ENCODE measurements at places on chromosomes 5 and 9.

DNA sequence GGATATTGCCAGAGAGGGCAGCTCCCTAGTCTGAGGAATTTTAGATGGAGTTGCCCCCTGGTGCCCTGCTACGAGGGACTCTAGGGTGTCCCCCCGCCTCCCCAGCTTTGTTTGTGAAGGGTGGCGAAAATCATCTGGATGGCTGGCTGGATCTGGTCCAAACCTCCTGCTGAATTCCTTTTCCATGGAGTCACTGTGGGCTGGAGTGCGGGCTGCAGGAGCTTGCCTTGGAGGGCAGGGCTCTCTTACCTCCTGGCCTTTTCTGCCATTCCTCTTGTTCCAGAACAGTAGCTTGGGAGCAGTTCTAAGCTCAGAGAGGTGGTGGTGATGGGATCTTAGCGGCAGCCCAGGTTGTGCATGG is 2.1 kb downstream of the SYNPO start:
- no peak for DNase-seq

DNA sequence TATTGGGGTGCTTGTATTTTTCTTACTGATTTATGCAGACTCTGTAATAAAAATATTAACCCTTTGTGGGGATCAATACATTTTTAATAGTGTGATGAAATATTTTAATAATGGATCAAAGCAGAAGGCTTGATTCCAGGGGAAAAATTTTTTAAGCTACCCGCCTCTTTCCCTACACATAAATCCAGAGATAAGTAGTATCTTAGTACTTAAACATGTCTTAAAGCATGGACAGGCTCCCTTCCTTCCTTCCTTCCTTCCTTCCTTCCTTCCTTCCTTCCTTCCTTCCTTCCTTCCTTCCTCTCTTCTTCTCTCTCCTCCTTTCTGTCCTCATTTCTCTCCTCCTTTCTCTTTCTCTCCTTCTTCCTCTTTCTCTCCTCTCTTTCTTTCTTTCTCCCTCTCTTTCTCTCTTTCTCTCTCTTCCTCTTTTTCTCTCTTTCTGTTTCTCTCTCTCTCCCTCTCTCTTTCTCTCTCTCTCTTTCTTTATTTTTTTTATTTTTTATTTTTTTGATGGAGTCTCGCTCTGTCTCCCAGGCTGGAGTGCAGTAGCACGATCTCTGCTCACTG is 78.0 kb upstream of the SPRY4 start:
- DNase-seq = no peak

DNA sequence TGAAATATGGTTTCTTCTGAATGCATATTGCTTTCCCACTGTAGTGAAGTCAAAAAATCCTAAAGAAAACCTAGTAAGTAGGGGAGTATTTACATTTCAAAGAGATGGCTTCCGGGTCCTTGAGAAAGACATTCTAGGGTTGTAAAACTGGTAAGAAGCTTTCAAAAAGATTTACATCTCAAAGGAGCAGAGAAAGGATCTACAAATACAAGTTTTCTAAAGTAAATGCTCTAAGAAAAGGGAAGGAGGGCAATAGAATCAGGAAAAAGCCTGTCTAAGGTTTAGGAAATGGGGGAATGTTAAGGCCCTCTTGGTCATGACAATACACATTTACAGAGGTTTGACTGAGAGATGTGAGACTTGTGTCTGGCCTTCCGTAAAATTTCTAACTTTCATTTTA is 16.7 kb upstream of the TRPC7 start:
- DNase-seq = no peak

DNA sequence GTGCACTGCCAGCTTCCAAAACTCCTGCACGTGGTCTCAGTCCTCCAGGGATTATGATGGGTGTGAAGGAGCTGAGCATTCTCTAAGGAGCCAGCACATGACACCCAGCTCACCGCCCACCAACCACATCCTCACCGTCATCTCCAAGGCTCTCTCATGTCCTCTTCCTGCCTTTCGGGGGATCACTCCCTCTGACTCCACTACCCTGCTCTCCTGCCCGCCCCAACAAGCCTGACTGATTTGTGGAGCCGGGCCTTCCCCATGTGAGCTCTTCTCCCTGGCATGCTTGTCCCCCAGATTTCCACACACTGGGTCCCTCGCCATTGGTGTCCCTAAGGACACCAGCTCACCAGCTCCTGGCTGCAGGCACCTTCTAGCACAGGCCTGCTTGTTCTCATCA is 1.9 kb downstream of the ABO start:
- DNase-seq = no peak

- DNase-seq = no peak
Measured at GRCh38 chr5:135822959-135823358, 11.5 kb upstream of the SLC25A48 start.

DNA sequence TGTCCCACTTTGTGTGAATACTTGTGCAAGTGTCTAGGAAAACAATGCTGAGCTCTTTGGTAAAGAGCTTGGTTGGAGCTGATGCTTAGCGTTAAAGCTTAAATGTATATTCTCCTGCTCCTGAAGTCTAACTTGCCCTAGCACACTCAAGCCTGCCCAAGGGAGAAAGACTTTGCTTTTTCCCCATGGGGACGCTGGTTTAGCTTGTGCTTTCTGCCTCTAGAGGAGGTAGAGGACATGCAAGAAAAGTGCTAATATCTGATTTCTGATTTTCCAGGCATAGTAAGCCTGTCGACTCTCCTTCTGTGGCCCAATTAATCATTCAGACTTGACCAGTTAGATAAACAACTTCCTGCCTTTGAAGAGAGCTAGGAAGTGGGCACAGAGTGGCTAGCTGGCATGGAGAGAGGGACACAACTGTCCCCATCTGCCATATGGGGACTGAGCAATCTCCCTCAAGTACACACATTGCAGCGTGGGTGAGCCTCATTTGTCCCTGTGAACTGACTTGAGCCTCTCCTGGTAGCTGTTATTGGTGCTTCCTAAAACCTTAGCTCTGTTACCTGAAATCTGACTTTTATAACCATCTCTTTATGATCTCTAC is 348.4 kb downstream of the BRINP1 start:
- DNase-seq = no peak

DNA sequence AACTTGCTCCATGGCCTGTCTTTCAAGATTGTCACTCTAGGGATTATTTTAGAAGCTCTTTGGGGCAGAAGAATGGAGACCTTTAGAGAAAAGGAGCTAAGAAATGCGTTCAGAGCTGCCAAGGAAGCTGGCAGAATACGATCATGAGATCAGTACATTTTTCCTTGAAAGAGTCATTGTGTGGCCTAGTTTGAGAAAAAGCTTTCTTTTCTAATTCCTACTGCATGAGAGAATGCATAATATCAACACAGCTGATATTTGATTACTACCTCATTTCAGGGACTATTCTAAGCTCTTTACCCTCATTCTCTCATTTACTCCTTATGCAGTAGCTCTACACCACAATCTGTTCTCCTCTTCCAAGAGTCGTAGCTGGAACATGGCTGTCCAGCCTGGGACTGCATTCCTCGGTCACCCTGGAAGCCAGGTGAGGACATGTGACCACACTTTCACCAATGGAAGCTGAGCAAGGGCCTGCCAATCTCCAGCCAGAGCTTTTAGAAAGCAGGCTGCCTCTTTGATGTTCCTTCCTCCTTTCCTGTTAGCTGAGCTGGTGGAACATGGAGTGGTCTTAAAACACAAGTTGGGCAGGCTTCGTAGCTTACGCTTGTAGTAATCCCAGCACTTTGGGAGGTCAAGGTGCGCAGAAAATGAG is 99.3 kb upstream of the LHFPL2 start:
- DNase-seq = no peak

DNA sequence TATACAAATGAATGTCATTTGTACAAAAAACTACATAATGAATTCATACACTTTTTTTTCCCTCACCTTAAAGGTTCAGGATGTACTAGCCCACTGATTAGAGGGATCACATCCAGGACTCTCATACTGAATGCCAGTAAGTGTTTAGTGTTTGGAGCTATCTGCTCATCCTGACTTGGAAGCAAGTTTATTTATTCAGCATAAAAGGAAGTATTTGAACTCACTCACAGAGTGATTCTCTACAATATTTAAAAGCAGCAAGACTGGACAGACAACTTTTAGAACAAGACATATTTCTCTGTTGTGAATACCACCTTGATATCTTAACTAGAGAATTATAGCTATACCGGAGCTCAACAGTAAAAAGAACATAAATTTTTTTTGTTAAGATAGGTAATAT is 14.8 kb upstream of the IQGAP2 start:
- DNase-seq = no peak

GRCh38 chr5:2740876-2741555 is 10.5 kb downstream of the IRX2 start:
- no peak for DNase-seq

DNA sequence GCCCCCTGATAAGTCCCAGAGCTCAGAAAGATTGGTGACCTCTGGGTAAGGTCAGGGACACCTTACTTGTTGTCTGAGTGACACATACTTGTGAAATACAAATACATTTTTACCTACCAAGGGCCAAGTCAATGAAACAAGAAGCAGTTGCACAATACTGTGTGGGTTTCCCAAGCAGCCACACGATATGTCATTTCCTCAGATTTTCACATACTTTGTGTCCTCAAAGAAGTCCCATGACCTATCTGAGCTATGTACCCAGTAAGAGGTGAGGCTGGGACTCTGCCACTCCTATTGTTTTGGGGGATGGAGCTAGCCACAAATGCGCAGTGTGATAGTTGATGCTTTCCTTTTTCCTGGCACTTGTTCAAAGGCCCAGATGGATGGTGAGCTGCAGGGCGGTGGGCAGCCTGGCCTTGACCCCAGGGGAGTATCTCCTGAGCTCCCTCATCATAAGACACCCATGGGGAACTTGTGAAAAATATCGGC is 4.8 kb upstream of the SLC25A51 start:
- no peak for DNase-seq

- DNase-seq = no peak
Measured at GRCh38 chr5:147234825-147235635, at the start of gene STK32A. Gene STK32A (plus strand): TSS chr5:147235026. CDS start chr5:147239635, 4,609 bp downstream.

DNA sequence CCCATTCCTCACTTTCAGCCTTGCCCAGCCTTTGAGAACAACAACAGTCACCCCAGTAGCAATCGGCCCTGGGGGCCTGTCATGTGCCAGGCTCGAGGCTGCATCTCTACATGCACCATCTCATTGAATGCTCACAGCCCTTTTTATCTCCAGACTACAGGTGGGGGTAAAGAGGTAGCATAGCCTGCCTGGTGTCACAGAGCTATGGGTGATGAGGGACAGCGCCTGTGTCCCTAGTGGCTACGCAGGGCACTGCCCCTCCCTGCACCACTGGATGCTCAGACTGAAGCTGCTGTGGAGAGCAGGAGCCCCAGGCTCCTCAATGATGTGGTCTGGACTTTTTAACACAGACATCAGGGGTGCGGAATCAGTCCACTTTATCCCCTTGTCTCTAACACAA is 2.8 kb downstream of the CAMK2A start:
- DNase-seq = no peak

DNA sequence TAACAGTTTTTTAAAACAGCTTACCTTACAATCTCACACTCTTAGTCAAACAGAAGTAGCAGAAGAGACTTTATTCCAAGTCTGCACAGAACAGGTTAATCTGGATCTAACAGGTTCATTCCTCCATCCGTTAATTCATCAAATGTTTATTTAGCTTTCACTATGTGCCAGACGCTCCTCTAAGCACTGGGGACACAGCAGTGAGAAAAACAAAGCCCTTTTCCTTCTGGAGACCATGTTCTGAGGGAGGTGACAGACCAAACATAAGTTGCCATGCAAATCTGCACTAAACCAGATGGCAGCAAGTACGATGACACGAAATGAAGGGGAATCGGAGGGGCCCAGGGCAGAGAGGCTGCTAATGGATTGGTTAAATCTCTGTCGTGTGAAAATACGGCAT is 17.1 kb upstream of the GLIPR2 start:
- DNase-seq = no peak

DNA sequence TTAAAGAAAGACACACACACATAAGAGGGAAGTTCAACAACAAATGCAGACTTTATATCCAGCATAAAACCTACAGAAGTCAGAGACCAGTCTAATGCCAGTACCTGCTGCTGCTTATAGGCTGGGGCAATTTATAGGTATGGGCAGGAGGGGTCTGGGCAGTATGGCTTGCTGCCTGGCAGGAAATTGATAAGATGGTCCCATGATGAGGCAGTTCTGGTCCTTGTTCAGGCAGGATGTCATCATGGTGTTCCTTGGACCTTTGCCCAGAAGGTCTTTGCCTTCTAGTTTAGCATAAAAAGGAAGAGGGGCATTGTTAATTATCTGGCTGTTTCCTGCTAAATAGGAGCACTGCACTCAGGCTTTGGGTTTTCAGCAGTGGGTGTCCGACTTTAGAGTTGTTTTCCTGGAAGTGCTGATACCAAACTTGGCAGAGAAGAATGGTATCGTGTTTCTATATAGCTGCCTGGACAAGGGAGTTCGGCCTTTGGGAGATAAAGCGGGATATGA is 10.4 kb upstream of the PDCD1LG2 start:
- no peak for DNase-seq

DNA sequence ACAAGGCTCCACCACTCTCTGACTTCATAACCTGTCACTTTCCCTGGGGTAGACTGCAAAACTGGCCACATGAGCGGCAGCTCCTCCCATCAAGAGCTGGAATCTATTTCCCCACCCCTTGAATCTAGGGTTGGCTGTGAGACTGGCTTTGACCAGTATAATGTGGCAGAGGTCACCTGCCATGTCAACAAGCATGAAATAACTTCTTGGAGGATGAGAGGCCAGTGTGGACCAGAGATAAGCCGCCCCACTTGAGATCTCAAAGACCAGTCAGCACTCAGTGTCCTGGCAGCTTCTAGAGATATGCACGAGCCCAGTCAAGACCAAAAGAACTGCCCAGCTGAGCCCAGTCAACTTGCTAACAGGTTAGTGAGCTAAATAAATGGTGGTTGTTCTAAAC is 59.0 kb downstream of the MARCHF11 start:
- no peak for DNase-seq

GRCh38 chr5:176770431-176770830 is 39.9 kb upstream of the UNC5A start:
- DNase-seq = no peak

- no peak for DNase-seq
Measured at GRCh38 chr5:79261897-79262296, 26.0 kb downstream of the JMY start.

- no peak for DNase-seq
Measured at GRCh38 chr9:120377268-120378159, 202.5 kb downstream of the CDK5RAP2 start.

DNA sequence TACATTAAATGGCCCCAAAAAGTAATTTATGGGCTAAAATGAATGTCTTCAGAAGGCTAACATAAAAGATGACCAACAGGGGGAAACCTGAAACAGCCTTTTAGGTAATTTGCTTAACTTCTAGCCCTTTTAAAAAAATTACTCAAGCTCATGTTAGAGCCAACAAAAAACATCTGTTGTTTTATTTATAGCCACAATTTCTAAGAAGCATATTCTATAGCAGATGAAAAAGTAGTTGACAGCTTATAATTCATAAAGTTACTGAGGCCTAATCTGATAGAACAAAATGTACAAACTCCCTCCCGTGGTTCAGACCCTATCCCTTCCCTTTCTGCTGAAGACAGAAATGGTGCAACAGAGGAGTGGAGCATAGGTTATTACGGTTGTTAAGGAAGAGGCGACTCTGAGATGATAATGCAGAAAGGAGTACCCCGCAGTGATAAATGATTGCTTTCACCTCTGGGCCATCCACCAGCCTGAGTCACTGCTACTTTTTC is 46.1 kb downstream of the PIK3R1 start:
- DNase-seq = no peak
